HFF-Myc (cell line): ENCODE measurements at places on chromosomes 4 and X.

GRCh38 chr4:102760645-102761295 lies at the start of gene MANBA:
TSS of gene MANBA (minus strand) at chr4:102760968. CDS start at chr4:102760894, 74 bp downstream.
- DNase-seq = peak; percentile 20

GRCh38 chr4:37516057-37516775 lies 170.0 kb downstream of the RELL1 start:
- DNase-seq = no peak

GRCh38 chr4:141871086-141871770 lies 234.8 kb downstream of the IL15 start:
- no peak for DNase-seq

- no peak for DNase-seq
Observed at GRCh38 chrX:97895751-97896150, 1012.0 kb downstream of the RPA4 start.

- peak; percentile 7 for DNase-seq
Observed at GRCh38 chr4:41644288-41644914, 104.1 kb downstream of the PHOX2B start.

GRCh38 chrX:150680974-150681373 lies 12.2 kb upstream of the MTMR1 start:
- DNase-seq = no peak

- DNase-seq = no peak
Observed at GRCh38 chr4:166602068-166602467, 632.2 kb downstream of the SPOCK3 start.

- DNase-seq = no peak
Observed at GRCh38 chr4:121936101-121936500, 15.8 kb downstream of the TRPC3 start.

DNA sequence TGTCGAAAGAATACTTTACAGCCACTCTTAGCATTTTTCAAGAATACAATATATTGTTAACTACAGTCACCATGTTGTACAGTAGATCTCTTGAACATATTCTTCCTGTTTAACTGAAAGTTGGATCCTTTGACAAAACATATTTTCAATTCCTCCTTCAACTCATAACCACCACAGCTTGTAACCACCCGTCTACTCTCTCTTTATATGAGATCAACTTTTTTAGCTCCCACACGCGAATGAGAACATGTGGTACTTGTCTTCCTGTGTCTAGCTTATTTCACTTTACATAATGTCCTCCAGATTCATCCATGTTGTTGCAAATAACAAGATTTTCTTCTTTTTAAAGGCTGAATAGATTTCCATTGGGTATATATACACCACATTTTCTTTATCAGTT lies 338.3 kb upstream of the IGFBP7 start:
- no peak for DNase-seq

DNA sequence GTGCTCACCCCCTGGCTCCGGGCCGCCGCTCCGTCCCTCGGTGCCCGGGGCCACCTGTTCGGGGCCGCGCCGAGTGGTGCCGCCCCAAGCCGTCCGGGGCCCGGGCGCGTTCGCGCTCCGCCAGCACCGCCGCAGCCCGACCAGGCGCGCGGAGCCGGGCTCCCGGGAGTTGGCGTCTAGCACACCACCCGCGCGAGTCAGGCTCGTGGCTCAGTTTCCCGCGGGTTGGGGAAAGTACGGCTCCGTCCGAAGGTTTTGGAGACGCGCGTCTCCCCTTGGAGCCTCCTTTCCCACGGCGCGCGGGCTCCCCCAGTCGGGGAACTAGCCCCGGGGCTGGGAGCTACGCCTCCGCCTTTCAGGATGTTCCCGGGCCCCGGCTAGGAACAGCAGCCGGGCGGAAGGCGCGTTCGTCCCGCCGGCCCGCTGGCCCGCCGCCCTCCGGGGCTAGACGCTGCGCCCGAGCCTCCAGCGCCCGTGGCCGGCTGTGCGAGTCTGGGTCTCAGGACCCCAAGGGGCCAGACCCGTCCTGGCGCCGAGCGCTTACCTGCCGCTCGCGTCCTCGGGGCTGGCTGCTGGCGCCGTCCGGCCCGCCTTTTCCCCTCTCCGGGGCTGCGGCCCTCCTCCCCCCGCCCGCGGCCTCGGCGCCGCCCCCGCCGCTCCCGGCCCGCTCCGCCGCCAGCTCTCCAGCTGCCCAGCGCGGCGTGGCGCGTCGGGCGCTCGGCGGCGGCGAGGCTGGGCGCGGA lies at the start of gene ADGRG2:
ADGRG2 (minus strand) TSS at position 571 of the 743 bp plus-strand sequence. CDS start 53,634 bp downstream, outside the sequence.
- no peak for DNase-seq

- DNase-seq = no peak
Observed at GRCh38 chr4:153778383-153778782, 10.5 kb downstream of the SFRP2 start.

DNA sequence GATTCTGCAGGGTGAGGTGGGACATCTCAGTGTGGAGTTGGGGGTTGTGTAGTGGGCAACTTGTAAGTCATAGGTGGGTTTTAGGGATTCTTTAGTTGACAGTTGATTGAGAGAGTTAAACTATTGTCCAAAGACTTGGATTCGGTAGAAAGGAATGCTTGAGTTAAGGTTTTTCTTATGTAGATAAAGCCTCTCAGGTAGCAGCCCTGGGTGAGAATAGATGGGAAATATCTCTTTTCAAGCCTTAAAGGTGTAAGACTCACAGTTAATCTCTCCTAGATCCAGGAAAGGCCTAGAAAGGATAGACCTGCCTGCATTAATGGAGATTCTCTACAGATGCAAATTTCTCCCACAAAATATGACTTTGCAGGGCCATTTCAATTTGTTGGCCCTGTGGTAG lies 108.4 kb downstream of the ARSJ start:
- no peak for DNase-seq

DNA sequence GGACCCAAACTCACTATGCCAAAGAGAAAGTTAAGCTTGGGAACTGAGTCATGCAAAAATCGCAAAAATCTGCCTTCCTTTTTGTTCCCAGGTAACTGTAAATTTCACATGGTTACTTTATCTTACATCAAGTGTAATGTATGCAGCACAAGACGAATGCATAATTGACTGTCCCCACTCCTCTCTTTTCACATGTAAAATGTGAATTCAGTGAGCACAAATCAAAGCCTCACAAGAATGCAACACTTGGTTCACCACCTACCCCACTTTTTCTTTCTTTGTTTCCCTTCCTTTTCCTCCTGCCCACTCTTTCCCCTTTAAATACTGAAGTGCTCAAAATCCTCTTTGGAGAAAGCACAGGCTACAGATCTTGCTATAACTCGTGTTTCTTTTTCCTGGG lies 53.2 kb downstream of the MAGED4B start:
- DNase-seq = no peak

- DNase-seq = no peak
Observed at GRCh38 chr4:56656346-56656643, 24.8 kb downstream of the HOPX start.

DNA sequence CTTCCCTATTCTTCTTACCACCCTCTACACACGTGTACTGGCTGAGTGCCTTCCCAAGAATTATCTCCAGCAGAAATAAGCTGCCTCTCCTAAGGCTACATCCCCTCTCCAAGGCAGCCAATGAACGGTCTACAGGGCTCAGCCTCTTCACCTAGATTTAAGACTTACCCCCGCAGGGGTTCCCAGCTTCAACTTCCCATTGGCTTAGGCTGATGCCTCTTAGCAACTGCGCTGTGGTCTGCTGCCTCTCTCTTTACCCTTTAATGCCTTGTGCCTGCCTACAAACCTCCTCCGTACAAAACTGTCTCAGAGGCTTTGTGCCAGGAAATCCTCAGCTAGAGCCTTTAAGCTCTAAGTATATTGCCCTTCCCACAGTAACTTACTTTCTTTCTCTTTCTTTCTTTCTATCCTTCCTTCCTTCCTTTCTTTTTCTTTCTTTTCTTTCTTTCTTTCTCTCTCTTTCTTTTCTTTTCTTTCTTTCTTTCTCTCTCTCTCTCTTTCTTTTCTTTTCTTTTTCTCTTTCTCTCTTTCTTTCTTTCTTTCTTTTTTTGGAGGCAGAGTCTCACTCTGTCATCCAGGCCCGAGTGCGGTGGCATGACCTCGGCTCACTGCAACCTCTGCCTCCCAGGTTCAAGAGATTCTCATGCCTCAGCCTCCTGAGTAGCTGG lies 15.1 kb upstream of the PIGA start:
- no peak for DNase-seq

- DNase-seq = no peak
Observed at GRCh38 chr4:156439576-156440200, 486.0 kb upstream of the CTSO start.

DNA sequence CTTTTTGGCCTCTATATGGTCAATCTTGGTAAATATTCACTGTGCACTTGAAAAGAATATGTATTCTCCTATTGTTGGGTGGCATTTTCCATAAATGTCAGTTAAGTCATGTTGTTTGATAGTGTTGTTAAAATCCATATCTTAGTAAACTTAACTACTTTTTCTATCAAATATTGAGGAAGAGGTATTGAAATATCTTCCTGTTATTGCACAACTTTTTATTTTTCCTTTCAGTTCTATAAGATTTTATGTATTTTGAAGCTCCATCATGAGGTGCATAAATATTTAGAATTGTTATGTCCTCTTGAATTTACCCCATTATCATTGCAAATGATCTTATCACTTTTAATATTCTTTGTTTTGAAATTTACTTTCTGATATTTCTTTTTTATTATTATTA lies 3.4 kb downstream of the GK2 start:
- no peak for DNase-seq

- DNase-seq = no peak
Observed at GRCh38 chr4:23629421-23629820, 260.4 kb downstream of the PPARGC1A start.

GRCh38 chr4:107034091-107034995 lies 1.8 kb downstream of the DKK2 start:
- no peak for DNase-seq

- DNase-seq = peak; percentile 25
Observed at GRCh38 chr4:101393256-101393655, 45.9 kb upstream of the PPP3CA start.
